Testis (tissue), 5 donors: ENCODE measurements at places on chromosomes 11 and 22. TPM values are rescaled to one million over a fixed set of nuclear protein-coding genes. Genes with fewer than 3 reads are reported as not detected.

GRCh38 chr11:102318469-102318868 lies 1.2 kb downstream of the BIRC3 start:
- DNase-seq, result peak; percentile 36

DNA sequence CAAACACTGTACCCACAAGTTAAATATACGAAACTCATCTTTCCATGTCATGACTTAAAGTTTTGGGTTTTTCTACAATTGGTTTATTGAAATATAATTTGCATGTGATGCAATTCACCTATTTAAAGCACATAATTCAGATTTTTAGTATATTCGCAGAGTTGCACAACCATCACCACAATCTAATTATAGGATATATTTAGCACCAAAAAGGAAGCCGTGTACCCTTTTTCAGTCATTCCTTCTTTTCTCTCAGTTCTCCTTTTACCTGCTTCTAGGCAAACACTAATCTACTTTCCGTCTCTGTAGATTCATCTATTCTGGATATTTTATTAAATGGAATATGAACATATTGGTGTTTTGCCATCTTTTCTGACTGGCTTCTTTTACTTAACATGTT lies 1458.1 kb upstream of the TENM4 start:
- DNase-seq, result no peak

GRCh38 chr22:38415046-38415445 lies 40.0 kb downstream of the KCNJ4 start:
- DNase-seq, result peak; percentile 13

DNA sequence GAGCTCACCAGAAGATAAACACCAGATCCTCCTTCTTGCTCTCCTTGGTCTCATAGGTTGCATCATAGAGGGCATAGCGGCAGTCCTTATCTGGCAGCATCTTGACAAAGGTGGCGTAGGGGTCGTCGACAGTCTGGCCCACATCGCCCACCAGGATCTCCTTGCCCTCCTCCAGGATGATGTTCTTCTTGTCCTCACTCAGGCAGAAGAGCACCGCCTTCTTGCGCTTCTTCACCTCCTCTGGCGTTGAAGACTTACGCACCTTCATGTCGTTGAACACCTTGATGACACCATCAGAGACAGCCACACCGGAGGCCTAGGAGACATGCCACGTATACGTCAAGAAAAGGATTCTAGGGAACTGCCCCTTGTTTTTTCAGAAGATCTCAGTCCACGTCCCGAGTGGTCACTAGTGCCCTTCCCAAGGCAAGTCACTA lies 2.0 kb downstream of the CFL1 start:
- DNase-seq, result no peak

- no peak for DNase-seq
Measured at GRCh38 chr11:105665281-105665680, 55.4 kb downstream of the GRIA4 start.

GRCh38 chr11:45354976-45355705 lies 69.0 kb upstream of the SYT13 start:
- DNase-seq, result peak; percentile 93

DNA sequence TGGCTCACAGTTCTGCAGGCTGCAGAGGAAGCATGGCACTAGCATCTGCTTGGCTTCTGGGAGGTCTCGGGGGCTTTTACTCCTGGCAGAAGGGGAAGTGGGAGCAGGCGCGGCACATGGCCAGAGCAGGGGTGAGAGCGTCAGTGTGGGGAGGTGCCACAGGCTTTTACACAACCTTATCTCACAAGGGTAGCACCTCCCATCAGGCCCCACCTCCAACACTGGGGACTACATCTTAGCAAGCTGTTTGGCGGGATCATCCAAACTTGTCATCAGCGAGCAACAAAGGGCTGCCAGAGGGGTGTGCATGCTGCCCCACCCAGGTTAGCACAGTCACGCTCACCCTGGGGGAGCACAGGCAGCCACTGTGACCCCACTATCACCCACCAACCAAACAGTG lies 18.9 kb upstream of the YPEL1 start:
- DNase-seq, result peak; percentile 57

DNA sequence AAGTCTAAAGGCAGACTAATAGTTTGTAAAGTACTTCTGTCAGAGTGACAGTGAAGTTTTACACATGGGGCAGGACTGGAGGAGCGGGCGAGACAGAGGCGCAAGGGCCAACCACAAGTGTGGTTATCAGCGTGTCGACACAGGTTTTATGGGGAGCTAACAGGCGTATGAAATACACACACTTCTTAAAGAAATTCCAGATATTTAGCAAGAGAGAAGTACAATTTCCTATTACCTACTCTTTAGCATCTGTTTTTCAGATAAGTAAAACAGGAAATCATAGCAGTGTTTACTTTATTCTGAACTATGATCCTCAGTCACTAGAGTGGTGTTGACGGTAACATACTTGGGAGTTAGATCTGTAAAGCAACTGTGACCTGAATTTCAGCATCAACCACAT lies 22.5 kb downstream of the VSIG10L2 start:
- DNase-seq, result no peak

OVOL1 gene
- total RNA-seq, result 27.6 TPM

GRAMD4 gene
- total RNA-seq, result 61.2 TPM
